ENCODE measurements at places on chromosomes 6 and 20.

DNA sequence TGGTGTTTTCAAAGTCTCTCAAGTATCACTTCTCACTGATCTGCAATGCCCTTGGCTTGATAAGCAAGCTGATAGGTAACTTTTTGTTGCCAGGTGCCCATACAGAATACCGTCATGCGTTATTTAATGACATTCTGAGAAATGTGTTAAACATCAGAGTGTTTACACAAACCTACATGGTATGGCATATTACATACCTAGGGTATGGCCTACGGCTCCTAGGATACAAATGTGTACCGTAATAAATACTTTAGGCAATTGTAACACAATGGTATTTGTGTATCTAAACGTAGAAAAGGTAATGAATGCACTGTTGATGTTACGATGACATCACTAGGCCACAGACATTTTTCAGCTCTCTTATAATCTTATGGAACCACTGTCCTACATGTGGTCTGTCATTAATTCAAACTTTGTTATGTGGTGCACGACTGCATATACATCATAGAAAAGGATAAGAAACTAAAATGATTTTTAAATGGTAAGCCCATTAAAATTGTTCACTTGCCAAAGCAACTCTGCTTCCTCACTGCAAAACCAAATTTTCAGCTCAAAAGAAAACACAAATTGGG, 35.7 kb downstream of the CSNK2A1 start:
- no peak for DNase-seq

- no peak for DNase-seq
Observed at GRCh38 chr20:3014662-3015061, 28.8 kb upstream of the GNRH2 start.

DNA sequence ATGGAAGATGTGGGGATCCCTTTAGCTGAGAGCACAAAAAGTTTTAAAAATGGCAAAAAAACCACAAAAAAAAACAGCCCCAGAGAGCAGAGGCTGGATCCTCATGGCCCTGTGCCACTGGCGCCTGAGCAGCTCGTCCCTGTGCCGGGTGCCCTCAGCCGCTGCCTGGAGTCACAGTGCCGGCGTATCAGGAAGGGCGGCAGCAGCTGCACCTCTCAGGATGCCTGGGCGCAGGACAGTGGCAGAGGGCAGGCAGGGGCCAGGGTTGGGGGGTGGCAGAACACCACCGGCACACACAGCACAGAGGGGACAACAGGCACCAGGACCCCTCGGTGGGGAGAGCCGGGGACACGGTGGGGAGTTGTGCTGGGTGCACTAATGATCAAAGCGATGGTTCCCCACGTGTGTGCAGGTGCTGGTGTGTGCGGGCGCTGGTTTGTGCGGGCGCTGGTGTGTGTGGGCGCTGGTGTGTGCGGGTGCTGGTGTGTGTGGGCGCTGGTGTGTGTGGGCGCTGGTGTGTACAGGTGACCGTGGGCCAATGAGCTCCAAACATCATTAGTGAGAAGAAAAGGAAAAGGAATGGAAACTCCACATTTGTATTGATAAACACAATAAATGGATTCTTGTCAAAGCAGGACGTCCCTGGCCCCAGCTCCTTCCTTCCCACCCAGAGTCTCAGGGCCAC, 1.5 kb upstream of the FRMD1 start:
- DNase-seq = no peak

DNA sequence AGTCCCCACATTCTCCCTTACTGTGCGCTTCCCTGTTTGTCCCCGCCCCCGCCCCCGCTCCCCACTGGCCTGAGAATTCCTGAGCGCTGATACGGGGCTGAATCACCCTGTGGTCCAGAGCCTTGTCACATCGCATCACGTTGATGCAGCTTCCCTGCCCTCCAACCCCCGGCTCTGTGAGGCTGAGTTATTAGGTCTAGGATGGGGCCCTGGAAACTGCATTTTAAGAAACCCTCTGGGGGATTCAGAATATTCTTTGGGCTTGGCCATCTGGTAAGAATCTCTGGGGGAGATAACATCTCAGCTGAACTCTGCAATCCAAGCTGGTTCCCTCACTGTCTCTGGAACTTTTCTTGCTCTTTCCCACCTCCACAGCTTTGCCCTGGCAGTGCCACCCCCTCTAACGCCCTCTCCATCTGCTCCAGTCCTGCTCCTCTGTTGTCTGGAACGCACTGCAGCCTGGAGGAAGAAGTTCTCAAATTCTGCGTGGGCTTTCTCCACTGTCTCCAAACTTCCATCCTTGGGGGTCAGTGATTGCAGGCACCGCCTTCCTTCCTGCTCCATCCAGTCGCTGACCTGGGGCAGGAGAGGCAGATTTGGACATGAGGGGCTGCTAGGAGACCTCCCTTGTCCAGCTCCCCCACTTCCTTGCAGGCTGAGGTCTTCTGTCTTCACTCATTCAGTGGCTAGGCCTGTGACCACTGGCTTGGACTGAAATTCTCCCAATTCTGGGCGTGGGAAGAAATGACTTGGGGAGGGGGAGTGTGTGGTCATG, 42.6 kb downstream of the KIAA1755 start:
- no peak for DNase-seq

DNA sequence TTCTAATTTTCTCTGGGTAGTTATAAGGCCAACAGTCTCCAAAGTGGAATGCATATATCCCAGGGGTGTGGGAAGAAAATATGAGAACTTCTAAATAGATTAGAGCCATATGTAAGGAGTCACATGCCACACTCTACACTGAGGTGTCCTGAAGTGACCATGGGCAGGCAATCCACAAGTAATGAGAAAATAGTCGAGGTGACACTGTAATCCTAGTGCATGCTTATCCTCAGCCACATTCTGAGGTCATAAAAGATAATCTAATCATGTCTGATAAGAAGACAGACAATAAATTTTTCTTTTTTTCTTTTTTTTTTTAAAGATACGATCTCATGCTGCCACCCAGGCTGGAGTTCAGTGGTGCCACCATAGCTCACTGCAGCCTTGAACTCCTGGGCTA, 62.2 kb downstream of the CD164 start:
- DNase-seq = no peak

DNA sequence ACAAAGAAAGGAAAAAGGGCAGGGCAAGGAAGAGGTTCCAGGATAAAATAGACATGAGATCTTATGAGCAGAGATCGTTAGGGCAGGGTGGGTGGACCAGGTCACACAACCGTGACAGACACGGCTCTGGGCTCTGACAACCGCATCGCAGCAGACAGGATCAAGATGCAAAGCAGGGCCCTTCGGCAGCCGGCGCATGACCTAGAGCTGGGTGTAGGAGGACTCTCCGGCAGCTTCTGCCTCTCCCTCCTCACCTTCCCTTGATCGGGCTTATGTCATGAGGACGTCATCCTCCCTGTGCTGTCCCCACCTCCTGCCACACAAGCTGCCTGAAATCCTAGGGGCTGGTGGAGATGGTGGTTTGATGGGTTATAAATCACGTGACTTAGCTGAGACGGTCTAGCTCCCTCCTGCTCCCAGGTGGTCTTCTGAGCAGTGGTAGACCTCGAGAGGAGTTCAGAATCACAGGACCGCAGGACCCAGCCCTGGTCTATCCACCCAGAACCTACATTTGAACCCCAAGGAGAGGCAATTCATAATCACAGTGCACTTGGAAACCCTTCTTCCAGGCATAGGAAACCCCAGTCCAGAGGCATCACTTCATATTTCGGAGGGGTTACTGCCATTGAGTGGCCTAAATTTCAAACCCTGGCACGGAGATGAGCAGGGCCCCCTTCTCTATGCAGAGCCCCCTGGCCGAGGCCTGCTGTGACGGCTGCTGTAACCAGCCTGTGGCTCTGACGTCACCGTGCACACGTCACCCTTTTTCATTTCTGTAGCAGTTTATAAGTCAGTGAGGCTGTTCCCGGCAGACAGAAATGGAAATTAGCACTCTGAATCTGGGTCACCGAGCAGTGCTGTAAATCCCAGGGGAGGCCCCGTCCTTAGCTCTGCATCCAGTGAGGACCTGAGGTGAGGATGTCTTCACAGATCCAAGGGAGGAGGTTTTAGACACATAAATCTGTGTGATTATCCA, 8.7 kb upstream of the CCR6 start:
- DNase-seq = peak; percentile 76

DNA sequence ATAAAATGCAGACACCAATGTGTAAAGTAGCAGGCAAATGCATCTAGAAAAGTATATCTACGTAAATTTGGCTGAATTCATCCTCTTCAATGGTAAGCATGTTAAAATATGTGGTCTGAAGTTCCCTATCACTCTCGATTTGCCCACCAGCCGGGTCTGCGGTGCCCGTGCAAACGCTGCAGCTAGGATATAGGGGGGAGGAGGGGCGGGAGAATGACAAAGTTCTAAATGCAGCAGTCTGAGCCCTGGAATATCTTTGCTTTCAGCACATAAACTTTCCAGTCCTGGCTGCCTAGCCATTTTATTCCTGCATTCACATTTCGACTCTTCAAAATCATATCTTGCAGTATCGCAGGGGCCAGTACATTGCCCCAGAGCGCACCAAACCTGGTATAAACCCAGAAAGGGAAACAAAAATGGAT, 708 bp downstream of the NRN1 start:
- no peak for DNase-seq

DNA sequence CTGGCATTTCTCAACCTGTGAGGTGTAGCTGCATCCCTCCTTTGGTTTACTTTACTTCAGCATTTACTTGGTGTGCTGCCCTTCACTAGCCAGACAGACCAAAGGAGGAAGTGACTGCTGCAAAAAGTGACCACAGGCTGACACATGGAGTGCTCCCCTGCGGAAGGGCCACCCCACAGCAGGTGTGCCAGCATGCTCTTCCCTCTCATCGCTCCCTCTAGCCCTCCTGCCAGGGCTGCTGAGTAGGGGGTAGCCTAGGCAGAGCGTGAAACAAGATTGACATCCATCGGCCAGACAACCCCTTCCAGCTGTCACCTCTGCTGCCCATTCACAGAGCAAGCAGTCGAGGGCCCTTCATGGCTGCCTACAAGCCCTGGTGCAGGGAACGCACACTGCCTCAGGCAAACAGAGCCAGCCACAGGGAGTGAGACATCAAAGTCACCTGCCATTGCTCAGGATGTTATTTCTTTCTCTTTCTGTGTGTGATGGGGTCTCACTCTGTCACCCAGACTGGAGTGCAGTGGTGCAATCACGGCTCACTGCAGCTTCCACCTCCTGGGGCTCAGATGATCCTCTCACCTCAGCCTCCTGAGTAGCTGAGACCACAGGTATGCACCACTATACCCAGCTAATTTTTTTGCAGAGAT, 102.0 kb upstream of the RPS6KA2 start:
- no peak for DNase-seq

DNA sequence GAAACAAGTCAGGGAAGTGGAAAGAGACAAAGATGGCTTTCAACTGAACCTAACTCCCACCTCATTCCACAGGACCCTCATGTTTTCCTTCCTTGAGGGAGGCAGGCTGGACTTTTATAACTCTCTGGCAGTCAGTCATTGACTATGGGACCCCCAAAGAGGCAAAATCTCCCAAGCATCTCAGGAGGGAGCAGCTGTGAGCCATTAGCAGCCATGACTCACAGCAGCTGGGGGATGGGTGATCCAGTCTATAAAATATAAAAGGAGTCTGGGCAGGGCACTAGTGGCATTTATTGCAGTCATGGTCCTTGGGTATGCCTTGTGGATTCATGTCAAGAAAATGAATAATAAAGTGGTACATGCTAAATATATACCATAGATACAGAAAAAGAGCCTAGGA, 387.0 kb upstream of the CHD6 start:
- DNase-seq = no peak

DNA sequence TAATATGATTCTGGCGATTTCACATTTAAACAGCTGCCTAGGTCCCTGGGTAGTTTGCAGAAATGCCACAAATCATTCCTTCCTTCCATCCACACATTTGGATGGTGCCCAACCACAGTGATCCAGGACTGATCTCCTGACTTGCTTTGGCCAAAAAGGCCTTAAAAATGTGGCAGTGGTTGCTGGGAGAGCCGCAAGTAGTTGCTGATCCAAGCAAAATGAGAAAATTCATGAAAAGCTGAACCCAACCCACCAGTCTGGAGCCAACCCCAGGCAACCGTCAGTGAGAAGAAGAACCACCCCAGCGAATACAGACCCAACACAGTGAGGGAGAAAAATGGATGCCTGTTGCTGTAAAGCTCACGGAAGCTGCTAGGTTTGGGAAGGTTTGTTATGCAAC, 25.1 kb downstream of the RALGAPA2 start:
- DNase-seq = no peak

DNA sequence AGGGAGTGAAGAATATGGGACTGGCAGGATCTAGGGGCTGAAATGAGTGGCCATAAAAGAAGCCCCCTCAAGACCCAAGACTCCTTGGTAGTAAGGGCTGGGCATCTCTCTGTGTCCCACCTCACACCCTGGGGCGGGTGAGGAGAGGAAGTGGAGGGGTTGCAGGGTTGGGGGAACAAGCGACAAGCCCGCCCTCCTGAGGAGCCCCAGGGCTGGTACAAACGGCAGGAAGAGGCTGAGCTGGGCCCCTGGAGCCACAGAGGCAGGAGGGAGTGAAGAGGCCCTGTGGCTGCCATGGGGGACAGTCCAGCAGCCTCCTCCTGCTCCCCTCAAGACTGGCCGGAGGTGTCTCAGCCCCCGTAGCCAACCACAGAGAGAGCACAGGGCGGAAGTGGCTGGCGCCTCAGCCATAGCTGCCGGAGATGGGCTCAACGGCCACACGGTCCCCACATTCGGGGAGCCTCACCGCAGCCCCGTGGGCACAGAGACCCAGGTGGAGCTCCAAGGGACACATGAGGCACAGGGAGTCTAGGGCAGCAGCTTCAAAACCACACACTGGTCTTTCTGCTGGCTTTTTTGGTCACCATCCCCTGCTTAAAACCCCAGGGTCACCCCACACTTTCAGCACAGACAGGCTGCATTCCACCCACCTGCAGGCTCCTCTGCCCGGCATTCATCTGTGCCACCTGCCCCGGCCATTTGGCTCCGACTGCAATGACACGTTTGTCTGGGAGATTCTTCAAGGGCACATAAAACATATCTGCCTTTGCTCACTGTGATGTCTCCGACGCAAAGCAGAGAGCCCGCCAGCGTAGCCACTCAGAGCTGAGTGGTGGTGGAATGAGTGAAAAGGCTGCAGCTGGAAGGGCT, 524 bp downstream of the C20orf203 start:
- peak; percentile 37 for DNase-seq

DNA sequence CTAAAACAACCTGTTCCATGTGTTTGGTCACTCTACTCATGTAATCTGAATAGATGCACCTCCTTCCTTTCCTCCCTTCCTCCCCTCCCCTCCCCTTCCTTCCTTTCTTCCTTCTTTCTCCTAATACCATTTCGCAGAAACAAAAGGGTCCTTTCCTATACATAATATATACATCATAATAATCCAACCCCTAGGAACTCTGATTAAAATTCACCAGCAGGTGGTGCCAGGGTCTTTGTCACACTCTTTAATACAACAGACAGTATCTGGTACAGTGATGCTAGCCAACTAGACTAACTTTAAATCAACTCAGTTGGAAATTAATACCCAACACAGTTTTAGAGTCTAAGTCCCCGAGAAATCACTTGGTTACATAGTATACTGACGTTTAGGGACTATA, 181.2 kb upstream of the SHLD1 start:
- peak; percentile 52 for DNase-seq

DNA sequence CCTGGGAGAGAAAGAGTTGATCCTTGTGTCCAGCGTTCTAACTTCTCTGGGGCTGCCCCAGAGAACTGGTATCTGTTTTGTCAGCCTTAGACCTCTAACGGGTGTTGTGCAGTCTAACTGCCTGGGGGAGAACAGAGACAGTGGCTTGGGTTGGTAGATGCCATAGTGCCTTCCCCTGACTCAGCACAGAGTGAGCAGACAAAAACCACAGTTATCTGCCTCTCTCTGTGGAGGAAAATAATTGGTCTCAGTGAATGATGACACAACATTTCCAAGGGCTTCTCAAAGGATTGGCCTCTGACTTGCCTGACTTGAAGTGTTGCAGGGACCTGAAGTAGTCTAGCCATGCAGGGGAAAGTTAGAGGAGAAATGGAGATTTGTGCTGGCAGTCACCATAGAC, 226.2 kb upstream of the MAN1A1 start:
- no peak for DNase-seq

Measured in CD4-positive, alpha-beta T cell treated with Interleukin-4 for 1 hour (primary cell).